ENCODE measurements at places on chromosomes 2 and 18. TPM values are rescaled to one million over a fixed set of nuclear protein-coding genes. Genes with fewer than 3 reads are reported as not detected.

DNA sequence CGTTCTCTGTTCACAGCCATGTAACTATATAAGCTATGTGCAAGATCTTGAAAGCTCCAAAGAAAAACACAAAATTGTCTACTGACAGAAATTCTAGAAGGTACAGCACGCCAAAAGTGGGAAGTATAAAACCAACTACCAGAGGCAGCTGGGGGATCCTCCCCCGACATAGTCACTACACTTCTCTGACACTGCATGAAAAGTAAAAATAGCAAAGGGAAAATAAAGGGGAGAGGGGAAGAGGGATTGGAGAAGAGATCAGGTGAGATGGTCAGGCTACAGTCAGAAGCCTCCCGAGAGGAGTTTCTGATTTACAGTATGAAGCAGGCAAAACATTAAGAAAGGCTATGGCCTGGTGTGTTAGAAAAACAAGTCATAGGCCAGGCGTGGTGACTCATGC is 39.8 kb upstream of the PCBP1 start:
- DNase-seq = no peak
- H3K27ac ChIP-seq = no peak overlapping the region
- H3K4me3 ChIP-seq = no peak overlapping the region
- H3K36me3 ChIP-seq = no peaks in the 10 kb centered on the region

- H3K27me3 ChIP-seq = no peaks in the 10 kb centered on the region
- no peak overlapping the region for H3K27ac ChIP-seq
- no peaks in the 10 kb centered on the region for H3K4me1 ChIP-seq
- no peak overlapping the region for H3K4me3 ChIP-seq
- H3K36me3 ChIP-seq = no peaks in the 10 kb centered on the region
Observed at GRCh38 chr2:37387148-37387835, 42.9 kb downstream of the QPCT start.

Gene AMER3
- total RNA-seq = 10.1 TPM

Gene IL36A
- not detected for total RNA-seq

All from prostate gland (tissue), 2 donors.